Fibroblast of skin of left quadriceps (primary cell): ENCODE measurements at places on chromosomes 3 and 15.

DNA sequence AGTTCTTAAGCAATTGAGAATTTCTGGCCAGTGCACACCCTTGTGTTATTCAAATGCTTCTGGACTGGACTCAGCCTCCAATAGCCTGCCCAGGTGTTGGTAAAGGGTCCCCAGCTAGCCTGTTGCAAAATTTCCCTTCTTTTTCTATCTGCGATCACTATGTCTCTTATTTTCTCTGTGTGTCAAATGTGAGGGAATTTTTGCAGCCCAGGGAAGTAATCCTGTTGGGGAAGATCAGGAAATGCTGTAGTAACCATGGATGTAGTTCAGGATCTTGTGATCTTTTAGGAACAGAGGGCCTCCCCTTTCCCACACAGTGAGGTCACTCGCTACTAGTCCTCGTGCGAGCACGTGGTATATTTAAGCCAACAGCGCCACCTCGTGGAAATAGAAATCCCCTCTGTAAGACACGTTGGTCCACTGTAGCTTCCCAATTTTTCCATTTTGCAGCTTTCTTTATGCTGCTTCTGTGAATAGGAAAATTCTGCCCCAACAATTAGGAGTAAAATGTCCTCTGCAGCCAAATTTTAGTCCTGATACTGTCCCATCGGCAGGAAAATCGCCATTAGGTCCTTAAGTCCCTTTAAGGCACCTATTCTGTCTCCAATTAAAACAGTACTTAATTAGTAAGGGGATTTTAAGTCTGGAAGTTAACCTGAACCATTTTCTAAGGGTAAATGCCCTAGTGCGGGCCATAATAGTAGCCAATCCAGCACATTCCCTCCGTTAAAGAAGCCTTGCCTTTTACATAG, 4.0 kb upstream of the SMCO1 start:
- no peak for DNase-seq

DNA sequence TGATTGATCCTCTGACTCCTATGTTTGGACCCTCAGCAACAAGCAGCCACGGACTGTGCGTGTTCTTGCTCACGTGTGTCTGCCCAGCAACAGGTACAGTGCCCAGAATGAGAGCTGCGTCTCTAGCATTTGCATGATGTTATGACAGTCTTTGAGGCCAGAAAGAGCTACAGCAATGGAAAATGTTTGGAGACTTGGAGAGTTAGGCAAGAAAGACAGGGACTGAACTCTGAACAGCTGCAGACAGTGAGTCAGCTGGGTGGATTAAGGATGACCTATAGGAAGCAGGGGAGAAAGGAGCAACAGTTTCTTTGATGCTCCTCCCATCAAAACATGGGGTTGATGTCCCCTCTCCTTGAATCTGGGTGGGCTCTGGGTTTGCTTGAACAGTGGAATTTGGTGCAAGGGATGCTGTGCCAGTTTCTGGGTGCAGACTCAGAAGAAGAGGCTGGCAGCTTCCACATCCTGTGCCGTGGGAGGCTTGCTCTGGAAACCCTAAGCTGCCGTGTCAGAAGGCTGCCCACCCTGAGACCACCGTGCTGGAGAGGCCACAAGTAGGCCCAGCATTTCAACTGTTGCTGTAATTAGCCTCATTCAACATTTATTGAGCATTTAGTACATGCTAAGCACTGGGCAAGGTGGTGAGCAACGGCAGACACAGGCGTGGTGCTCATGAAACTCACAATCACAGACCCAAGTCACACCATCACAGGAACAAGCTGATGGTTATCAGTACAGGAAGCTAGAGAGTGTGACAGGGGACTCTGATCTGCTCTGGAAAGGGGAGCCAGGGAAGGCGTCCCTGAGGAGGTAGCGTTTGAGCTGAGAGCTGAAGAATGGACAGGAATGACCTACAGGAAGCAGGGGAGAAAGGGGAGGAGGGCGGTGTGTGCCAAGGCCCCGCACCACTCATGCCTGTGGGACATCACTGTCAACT, 21.7 kb downstream of the CCR9 start:
- no peak for DNase-seq

DNA sequence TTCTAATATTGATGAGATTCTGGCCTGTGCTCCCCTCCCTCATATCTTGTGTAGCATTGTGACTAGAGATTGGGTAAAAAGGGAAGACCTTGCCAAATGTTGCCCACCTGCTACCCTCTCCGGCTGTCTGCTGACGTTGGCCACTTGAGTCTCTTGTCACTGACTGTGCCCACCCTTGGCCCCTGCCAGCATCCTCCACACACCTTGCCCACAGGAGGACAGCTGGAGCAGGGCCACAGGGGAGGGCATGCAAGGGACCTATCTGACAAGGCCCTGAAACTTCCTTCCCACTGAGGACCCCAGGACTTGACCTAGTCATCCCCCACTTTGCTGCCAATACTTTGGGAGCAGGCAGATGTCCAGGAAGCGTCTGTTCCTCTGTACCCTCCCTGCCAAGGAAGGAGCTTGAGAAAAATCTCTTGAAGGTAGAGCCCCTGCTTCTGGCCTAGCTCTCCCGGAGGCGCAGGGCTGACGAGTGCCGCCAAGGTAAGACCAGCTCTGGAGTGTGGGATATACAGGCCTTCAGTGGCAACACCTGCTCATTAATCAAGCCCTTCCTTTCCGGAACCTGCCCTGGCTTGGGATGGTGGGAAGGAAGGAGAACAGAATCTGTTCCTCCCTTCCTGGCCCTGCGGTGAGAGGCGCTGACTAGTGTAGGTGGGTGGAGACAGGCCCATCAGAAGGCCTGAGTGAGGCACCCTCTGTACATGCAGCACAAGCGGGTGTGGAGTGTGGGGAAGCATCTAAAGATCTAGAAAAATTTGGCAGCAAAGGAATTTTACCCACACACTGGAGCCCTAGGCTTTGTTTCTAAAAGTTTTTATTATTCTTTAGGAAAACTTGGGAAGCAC, 4.9 kb upstream of the PAK6 start:
- DNase-seq, result no peak

- no peak for DNase-seq
Observed at GRCh38 chr3:175434561-175434960, 575.4 kb downstream of the NAALADL2 start.

- no peak for DNase-seq
Observed at GRCh38 chr3:50226888-50227389, 9.1 kb upstream of the GNAI2 start.

DNA sequence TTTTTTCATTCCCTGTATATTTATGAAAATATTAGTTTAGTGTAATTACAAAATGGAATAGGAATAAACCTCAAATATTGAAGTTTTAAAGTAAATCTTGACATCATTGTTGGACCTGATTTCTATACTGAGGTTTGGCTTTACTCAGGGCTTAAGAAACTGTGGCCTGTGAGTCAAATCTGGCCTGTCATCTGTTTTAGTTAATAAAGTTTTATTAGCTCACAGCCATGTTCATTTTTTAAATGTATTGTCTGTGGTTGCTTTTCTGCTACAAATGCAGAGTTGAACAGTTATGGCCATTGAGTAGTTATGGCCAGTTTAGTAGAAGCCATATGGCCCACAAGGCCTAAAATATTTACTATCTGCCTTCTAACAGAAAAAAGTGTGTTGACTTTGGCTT, 80.7 kb downstream of the DIPK2A start:
- no peak for DNase-seq

- DNase-seq, result no peak
Observed at GRCh38 chr3:195591852-195592251, 8.1 kb upstream of the APOD start.

- no peak for DNase-seq
Observed at GRCh38 chr3:160886421-160886820, 130.4 kb downstream of the PPM1L start.

GRCh38 chr15:99348412-99348811, 97.1 kb downstream of the LRRC28 start:
- no peak for DNase-seq

DNA sequence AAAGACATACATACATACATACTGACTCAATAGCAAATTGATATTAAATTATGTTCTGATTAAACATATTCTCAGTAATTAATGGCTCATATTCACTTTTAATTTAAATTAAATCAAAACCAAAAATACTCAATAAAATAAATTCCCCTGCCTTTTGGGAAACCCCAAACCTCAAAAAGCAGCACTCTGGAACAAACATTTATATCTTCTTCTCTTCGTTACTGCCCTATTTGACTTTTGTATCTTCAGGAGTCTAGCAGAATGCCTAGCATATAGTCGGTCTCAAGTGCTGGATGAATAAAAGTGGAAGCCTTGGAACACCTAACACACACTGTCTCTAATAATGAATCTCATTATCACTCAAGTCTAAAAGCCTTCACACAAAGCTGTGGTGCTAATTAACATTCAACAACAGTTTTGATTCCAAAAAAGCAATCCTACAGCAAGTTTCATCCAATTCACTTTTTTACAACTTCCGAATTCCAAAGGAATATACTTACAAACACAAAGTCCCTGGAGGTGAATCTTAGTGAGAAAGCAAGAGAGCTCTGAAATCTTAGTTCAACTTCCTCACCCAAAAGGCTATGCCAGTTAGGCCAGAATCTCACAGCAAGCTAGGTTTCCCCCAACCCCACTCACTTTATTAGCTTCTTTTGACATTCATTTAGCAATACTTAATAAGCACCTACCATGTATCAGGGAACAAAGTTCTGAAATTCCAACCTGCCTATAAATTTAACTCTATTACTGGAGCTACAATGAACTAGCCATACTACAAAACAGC, 35.0 kb downstream of the GSK3B start:
- DNase-seq, result no peak

DNA sequence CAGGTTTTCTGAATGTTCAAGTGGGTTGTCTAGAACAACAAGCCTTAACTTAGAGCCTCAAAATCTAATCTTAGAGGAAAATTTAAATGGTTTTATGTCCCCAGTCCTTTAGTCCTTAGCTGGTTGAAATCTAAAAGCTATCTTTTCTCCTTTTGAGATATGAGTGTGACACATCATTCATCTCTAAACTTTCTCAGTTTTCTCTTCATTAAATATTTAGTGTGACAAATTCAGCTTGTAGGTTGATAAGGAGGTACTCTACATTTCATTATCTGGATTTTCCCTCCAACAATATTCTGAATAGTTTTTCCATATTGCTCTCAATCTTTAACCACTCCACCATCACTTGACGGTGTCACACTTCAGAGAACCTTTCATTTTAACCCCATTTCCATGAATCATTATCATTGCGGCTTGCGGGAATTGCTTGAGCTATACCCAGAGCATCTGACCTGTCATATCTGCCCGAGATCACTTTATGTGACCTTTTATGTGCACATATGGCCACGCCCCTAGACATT, 16.1 kb upstream of the ATP8B4 start:
- no peak for DNase-seq

DNA sequence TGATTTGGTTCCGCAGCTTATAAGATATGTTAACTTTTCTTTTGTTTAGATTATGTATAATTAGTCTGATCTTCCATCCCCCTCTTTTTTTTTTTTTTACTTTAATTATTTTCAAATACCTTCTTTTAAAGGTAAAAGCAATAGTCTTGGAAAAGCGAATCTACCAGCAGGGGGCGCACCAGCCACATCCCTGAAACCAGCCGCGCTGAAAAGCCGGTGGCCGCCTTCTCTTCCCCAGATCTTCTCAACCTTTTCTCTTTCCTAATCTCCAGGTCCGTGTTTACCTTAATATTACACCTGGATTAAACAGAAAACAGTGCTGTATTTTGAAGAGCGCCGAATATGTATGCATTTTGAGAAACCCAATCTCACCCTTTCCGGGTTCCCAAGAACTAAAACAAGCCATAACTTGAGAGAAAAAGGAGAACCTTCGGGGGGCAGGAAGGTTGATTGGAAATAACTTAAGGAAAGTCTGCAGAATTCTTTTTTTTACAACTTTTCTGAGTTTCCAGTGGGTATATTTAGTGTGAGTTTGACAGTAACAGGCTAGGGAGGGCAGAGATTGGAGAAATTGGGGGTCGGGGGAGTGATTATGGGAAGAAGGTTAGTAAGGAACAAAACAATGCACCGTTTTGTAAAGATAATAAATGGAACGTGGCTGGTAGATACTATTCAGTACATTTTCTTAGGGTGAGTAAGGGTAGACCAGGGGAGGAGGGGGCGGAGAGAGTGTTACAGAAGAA, 2.0 kb upstream of the SOX2 start:
- DNase-seq, result no peak

GRCh38 chr15:80028937-80029336, 30.5 kb upstream of the ZFAND6 start:
- no peak for DNase-seq

DNA sequence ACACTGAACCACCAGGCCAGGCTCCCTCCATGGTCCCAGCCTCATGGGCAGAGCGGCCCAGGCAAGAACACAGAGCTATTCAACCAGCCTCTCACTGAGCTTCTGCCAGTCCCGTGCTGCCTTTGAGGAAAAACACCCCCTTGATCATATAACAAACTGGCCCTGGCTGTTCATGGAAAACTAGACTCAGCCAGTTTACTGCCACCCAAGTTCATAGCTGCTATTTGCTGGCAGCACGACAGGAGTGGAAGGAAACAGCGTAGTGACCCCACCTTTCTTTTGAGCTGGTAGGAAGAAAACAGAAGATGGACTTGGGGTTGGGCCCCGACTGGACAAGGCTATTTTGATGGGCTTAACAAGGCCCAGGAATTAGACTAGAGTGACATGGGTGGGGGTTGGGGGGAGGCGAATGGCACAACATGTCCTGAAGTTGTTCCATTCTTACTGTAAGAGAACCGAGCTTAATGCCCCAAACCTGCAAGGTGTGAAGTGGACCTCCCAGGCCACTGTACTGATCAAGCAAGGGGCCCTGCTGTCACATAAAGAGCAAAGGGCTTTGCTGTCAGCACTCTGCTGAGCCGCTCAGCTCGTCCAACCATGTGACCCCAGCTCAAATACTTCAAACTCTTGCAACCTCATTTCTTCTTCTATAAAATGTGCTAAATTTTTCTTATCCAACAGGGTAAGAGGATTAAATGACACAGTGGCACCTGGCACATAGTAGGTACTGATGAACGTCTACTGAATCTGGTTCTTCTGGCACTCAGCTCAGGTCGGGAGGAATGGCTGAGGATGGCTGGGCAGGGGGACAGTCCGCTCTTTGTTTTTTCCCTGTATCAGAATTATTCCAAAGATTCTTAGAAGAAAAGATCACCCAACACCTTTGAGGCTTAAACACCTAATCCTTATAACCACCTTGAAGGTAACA, 1.6 kb downstream of the FBXL22 start:
- DNase-seq, result no peak

DNA sequence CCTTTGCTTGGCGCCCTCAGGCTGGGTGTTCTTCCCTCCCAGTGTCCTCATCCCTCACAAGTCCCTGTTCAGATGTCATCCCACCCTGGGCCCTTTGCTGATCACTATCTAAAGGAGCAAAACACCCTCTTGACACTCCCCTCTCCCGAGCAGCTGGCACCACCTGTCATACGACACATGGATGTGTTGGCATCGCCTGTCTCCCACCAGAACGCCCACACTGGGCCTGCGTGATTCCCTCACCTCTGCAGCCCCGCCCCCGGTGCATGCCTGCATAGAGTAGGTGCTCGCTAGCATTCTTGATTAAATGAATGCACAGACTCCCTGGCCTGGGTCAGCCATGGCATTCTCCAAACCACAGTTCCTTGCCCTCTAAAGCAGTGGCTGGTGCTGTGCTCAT, 75.8 kb downstream of the DNAJB8 start:
- no peak for DNase-seq

DNA sequence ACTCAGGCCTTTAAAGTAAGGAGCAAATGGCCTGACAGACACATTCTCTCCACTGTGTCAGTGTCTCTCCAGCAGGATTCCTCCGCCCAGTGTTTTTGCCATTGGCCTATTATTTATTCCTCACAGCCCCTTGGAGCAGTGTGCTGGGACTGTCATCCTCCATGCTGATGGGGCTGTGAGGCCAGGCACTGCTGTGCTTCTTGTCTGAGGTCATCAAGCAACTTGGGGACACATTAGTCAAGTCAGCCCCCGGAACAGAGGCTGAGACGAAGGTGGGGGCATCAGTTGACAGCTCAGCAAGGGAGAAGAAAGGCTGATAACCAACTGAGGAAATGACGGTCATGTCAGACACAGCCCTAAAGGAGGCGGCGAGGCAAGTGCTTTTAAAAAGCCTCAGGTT, 67.4 kb downstream of the XXYLT1 start:
- no peak for DNase-seq
